Hindlimb muscle (tissue), 1 donor: ENCODE measurements at places on chromosomes 7 and 10.

- DNase-seq = no peak
These were observed 788.4 kb upstream of the SORCS1 start for GRCh38 chr10:107952649-107953556.

DNA sequence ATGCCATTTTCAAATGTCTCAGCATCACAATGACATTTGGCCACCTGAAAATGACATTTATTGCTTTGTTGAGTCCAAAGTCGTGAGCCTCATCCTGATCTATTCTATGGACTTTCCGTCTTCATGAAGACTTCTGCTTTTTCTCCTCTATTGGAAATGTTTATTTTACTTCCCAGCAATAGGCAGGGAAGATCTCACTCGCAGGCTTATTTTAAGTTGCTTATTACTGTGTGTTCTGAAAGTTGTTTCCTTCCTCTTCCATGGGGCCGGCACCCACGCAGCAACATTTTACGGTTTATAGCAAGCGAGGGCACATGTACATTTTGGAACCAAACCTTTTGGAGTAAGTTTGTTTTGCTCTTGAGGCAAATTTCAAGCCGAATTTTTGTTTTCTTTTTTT lies 221.0 kb upstream of the KLF6 start:
- DNase-seq = no peak

GRCh38 chr10:32995066-32995622 lies 37.1 kb upstream of the ITGB1 start:
- no peak for DNase-seq

DNA sequence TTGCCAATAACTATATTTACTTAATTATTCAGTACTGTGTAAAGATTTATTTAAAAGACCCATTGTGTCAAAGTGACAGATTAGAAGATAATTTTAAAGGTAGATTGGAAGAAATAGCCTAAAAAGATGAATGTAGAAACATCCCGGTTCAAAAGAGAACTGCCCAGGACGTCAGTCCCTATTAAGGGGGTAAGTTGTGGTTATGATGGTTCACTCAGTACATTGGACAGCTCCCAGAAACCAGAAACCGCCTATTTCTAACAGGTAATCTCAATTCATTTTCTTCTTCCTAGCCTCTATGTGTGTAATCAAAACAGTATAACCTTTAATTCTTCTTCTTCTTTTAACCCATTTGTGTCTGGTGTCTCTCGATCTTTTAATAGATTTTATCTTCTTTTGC lies 1.5 kb upstream of the FERD3L start:
- no peak for DNase-seq

DNA sequence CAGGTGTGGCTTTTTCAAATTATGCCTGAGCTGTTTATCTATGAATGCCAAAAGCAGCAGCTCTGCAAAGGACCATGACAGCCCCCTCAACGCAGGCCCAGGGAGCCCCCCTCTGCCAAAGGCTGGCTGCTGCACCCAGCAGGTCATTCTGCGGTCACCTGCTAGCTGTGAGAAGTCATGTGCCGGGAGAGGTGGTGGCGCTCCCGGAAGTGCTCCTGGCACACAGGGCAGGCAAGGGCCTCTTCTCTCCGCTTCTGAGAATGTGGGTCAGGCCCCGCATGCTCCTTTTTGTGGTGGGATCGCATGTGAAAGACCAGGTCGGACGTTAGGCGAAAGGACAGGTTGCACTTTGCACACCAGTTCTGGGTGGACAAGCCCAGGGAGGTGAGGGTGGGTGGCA lies 16.4 kb downstream of the ZNF488 start:
- DNase-seq = no peak

DNA sequence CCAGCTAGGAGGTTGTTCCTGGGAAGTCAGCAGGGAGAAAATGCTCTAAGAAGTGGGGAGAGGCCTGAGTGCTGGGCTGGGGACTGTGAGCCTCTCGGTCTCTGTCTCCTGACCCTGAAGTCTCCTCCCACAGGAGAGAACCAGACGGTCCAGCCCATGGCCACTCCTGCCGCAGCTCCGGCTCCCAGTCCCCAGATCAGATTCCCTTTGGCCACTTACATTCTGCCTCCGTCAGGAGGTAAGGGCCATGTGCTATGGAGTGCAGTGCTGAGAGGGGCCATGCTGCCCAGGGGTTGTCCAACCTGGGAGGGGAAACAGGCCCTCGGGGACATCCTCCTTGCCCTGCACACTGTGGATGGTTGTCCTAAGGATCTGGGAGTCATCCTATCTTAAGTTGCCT lies 21.3 kb upstream of the ZNF467 start:
- no peak for DNase-seq

GRCh38 chr7:65379318-65379717 lies 5.7 kb downstream of the ZNF92 start:
- no peak for DNase-seq

- no peak for DNase-seq
These were observed 74.6 kb upstream of the TMEM106B start for GRCh38 chr7:12136523-12136922.

DNA sequence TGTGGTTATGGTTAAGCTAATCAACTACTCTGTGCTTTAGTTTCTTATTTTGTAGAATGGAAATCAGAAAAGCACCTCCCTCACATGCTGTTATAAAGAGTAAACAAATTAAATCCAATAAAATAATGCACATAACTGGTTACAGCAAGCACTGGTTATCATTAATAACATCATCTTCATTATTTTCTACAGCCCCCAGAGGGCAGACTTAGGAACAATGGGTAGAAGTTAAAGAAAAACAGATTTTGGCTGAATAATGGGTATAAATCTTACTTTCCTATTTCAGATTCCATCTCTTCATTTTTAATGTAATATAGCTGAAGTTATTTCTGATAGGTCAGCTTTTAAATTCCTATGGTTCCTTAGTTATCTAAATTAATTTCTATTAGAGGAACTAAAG lies 126.5 kb downstream of the DOCK4 start:
- no peak for DNase-seq

DNA sequence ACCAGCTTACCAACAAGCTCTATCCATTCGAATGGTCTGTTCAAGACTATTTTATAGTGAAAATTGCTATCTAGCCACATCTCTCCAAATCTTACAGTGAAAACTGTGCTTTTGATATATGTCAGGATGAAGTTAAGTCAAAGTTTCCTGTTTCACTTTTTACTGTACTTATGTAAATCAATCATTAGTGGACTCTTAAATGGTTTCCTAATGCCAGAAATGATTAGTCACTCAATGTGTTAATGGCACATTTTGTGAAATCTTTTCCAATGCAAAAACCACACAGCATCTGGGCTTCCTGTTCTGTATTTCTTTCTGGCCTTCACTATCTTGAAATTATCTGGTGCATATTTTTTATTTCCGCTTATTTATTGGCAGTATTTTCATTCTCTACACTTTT lies 87.3 kb upstream of the STEAP1B start:
- no peak for DNase-seq

DNA sequence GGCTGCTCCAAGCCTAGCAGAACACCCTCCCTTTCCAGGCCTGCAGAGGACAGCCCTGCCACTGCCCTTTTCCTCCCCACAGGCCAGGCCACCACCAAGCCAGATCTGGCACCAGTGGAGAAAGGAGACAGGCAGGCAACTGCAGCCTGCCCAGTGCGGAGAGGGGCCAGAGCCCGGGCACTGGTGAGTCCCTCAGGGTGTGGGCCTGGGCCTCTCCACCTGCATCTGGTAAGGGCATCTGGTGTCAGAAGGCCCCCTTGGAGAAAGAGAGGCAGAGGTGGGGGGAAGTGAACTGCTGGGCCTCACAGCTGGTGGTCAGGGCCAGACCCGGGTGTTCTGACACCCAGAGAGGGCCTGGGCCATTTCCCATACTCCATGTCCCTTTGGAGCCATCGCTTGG lies 27.9 kb downstream of the ZNF783 start:
- no peak for DNase-seq

GRCh38 chr10:110137142-110137545 lies 70.3 kb upstream of the MXI1 start:
- DNase-seq = peak; percentile 66

DNA sequence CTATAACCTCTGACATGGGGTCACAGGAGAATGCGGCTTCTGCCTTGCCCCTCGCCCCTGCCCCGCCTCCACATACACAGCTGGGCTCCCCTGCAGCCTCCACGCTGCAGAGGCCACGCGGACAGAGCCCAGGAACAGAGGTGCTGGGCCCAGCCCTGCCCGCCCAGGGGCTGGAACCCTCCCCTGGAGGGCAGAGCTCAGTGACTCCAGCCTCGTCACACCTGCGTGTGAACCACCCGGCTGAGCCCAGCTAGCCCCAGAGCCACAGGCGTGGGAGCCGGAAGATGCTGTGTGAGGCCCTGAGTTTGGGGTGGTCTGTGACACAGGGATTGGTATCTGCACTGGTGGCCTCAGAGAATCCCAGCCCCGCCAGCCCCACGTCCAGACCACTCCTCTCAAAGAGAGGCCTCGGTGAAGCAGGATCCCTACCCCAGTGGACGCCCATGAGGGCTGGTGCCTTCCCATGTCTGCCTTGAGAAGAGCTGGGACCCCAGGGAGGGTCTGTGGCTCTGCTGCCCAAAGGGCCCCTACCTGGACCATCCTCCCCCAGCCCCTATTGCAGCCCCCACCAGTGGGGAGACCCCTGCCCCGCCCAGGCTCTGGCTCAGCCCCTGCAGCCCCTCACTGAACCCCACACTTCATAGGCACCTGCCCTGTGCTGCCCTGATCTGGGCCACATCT lies 8.1 kb upstream of the ADAP1 start:
- no peak for DNase-seq

DNA sequence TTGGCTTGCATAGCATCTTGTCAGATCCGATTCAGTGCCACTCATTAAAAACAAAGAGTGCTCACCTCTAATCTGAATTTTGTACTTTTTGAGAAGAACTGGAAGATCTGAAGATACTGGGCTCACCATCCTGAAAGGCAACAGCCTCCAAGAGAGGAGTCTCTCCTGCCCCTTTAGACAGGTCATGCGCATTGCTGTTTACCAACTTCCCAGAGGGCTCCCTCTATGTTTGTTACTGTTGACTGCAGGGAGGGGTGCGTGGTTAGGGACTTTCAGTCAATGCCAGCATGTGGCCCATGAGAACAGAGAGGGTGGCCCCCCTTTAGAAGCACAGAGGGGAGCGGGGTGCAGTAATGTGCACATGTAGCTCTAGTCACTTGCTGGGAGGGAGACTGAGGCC lies 33.2 kb upstream of the CABCOCO1 start:
- no peak for DNase-seq

DNA sequence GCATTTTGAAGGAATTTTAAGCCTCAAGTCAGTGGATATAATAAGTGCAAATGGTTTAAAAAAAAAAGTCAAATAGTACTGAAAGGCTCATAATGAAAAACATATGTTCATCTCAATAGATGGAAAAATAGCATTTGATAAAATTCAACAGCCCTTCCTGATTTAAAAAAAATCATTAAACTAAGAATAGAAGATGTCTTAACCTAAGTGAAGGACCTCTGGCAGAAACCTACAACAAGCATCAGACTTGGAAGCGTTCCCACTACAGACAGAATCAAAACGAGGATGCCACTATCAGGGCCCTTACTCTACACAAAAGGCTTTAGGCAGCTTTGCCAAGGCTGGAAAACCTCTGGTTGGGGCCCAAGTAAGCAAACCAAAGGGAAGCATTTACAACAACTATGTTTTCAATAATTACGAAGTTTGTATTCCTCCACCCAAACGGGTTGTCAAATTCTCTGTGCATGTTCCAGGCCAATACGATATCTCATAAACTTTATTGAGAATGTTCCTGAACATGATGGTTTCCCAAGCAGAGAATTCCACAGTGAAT lies 45.1 kb downstream of the CYTH3 start:
- peak; percentile 82 for DNase-seq

DNA sequence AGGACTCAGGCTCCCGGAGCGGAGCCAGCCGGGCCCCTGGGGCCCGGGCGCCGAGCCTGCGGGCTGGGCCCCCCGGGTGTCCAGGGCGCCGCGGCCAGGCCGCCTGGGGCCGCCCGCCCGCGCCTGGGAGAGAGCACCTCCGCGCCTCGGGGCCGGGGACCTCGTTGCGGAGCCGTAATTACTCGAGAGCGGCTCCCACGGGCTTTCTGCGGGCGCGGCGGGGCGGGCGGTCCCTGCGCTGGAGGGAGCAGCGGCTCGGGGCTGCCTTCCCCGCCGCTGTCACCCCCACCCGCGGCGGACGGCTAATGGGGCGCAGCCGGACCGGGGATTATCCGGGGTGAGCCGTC lies 1.5 kb downstream of the GNB2 start:
- DNase-seq = no peak

- no peak for DNase-seq
These were observed 1165.7 kb upstream of the AUTS2 start for GRCh38 chr7:68432585-68432984.

DNA sequence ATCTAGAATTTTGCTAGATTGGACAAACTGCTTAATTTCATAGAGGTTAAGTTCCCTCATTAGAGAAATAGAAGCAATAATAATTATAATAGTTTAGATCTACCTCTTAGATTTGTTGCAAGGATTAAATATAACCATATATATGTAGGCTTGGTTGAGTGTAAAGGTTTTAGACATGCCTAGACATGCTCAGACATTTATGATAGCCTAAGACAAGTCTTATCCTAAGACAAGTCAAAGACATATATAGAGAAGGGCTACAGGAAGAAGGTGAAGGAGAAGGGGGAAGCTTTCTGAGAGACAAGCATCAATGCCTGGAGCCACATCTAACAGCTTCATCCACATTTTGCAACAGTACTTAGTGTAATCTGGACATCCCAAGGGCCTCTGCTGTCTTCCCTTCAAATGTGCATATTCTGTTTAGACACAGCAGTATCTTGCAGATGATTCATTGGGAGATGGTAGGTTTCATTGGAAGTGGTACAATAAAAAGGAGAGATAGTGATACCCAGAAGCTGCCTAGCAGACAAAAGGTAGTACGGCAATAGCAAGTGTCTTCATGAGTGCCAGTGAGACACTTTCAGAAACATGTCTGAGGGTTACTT lies 146.5 kb downstream of the HGF start:
- no peak for DNase-seq

GRCh38 chr7:114008696-114009095 lies 89.9 kb upstream of the PPP1R3A start:
- DNase-seq = no peak

DNA sequence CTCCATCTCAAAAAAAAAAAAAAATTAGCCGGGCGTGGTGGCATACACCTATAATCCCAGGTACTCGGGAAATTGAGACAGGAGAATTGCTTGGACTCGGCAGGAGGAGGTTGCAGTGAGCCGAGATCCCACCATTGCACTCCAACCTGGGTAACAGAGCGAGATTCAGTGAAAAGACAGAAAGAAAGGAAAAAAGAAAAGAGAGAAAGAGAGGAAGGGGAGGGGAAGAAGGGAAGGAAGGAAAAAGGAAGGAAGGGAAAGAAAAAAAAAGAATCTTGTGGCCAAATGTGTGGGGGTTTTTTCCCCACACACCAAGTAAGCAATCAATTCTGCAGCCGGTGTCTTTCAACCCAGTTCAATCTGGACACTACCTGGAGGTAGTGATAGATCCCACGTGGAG lies 9.0 kb upstream of the NAT16 start:
- DNase-seq = no peak

GRCh38 chr10:49616421-49617101 lies 2.7 kb downstream of the CHAT start:
- no peak for DNase-seq

GRCh38 chr10:132374176-132374575 lies 22.8 kb upstream of the PWWP2B start:
- DNase-seq = no peak
